ENCODE measurements at places on chromosomes 5 and 9.

DNA sequence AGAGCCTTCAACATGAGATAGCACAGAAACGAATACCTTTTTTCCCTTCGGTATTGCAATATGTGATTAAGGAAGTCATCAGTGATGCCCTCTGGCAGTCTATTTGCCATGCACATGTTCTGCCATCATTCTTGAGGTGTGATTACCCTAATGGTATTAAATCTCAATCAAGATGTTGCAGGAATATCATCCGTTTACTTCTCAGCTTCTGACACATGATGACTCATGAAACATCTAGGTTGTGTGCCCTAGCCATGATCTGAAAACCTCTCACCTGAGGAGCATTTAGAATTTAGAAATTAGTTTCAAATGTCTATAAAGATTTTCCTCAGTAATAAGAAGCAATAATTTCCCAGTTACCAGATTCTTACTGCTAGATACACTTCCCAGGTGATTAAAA is 209.1 kb downstream of the ADGRV1 start:
- DNase-seq = no peak

DNA sequence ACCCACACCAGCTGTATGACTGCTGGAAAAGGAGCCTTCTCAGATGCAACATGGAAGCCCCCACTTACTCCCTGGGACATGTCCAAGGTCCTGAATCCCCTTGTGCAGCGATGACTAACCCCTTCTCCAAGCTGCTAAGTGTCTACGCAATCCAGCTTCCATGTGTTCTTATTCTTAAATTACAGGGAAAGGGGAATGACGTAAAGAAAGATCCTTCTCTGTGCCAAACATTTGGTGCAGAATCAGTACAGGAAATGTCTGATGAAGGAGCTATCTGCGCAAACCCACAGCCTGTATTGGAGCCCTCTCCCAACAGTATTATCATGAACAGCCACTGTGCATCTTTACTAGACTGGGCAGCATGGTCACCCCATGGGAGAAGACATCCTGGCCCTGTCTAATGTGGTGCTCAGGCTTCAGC is 183.2 kb downstream of the FRMD3 start:
- DNase-seq = no peak

- no peak for DNase-seq
These were observed 20.7 kb downstream of the CEMIP2 start for GRCh38 chr9:71747576-71747975.

GRCh38 chr5:137306903-137307302 is 192.2 kb downstream of the SPOCK1 start:
- no peak for DNase-seq

DNA sequence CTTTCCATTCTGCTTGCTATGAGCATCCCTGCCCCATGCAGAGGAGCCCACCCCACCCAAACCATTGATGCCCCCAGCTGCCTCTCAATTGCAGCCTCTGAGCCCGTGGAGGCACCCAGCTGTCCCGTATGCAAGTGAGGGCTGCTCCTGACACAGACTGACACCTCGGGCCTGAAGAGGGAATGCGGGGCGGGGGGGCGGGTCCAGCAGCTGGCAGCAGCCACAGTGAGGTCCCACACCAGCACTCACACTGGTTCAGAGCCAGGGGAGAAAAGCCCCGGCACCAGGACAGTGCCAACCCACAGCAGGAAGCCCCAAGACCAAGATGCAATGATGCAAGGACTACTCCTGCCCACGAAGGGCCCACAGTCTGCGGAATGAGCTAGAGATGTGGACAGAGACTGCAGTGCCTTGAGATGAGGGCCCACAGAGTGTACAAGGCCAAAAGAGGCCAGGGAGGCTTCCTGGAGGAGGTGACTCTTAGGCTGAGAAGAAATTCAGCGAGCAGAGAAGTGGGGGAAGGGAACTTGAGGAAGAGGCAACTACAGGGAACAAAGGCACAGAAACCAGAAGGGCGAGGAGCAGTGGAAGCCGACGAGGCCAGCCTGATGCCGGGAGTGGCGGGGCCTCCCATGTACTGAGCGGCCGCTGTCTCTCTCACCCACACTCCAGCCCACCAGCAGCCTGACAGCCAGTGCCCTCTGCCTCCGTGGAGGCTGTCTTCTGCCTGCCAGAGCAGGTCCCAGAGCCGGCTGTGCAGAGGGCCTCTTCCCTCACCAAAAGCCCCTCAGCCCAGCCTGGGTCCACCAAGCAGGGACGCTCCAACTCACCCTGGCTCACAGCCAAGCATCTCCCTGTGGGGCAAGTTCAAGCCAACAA is 9.2 kb downstream of the EEIG1 start:
- DNase-seq = no peak

- no peak for DNase-seq
These were observed 226.5 kb upstream of the MAP3K1 start for GRCh38 chr5:56588636-56589480.

GRCh38 chr5:69494452-69494851 is 1.9 kb downstream of the OCLN start:
- DNase-seq = no peak

- DNase-seq = no peak
These were observed 69.4 kb downstream of the NPR3 start for GRCh38 chr5:32780508-32780919.

DNA sequence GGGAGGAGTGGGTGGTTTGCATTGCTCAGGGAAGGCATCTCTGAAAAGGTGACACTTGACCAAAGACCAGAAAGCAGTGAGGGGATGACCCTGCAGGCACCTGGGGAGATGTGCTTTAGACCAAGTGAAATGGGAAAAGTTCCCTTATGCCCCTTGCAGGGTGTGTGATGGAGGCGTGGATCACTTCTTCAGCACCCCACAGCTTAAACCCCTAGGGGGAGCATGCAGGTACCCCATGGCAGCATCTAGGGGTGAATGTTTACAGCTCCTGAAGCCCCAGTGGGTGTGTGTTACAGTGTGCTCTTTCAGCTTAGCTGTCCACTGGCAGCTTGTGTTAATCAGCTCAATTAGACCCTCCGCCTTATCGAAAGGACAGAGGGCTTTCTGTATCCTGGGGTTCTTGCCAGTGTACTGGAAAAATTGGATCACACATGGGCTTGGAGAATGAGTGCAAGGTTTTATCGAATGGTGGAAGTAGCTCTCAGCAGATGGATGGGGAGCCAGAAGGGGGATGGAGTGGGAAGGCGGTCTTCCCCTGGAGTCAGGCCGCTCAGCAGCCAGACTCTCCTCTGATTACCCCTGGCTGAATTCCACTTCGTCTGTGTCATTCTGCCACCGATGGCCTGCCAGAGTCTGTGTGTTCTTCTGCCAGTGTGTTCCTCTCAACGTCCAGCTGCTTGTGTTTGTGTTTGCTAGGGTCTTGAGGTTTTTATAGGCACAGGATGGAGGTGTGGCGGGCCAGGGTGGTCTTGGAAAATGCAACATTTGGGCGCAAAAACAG is 6.3 kb downstream of the BHMT2 start:
- no peak for DNase-seq

DNA sequence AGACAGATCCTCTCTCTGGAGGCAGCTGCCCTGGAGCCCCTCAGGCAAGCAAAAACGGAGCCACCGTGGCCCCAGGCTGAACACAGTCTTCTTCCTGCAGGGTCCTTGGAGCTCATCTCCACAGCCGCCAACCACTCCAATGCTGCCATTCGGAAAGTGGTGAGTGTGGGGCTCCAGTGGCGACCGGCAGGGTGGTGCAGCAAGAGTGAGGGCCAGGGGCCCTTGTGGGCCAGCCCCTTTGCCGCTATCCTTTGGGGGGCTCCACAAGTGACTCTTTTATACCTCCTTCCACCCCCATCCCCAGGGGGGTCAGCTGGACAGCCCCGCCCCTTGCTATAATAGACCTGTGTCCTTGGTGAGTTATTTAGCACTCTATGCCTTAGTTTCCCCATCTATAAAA is 47.4 kb upstream of the SUSD3 start:
- no peak for DNase-seq

DNA sequence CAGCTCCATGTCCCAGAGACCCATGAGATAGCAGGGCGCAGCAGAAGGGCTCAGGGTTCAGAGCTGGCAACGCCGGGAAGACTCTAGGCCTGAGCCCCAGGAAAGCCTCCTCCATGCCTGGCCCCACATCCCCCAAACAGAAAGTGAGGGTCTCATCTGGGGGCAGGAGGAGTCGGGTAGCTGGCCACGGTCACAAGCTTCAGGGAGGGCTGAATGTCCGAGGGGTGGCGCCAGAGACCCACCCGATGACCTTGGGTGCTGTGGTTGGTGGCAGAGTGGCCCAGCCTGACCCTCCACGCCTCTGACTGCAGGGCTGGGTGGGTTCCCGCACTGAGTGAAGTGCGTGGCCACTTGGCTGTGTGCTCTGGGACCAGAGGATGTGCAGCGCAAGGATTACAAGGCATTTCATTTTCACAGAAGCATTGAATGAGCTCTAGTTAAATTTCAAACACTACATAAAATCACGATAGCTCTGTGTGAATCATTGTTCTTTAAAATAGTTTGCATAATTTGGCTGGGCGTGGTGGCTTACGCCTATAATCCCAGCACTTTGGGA is 3.0 kb downstream of the C8G start:
- peak; percentile 32 for DNase-seq

- peak; percentile 51 for DNase-seq
These were observed 23.7 kb upstream of the TAS2R1 start for GRCh38 chr5:9653811-9654210.

GRCh38 chr5:31487506-31487905 is 44.4 kb downstream of the DROSHA start:
- DNase-seq = no peak

- peak; percentile 89 for DNase-seq
These were observed 20.3 kb downstream of the WHRN start for GRCh38 chr9:114484854-114485443.

- DNase-seq = no peak
These were observed 11.1 kb upstream of the LHFPL2 start for GRCh38 chr5:78659714-78660113.

DNA sequence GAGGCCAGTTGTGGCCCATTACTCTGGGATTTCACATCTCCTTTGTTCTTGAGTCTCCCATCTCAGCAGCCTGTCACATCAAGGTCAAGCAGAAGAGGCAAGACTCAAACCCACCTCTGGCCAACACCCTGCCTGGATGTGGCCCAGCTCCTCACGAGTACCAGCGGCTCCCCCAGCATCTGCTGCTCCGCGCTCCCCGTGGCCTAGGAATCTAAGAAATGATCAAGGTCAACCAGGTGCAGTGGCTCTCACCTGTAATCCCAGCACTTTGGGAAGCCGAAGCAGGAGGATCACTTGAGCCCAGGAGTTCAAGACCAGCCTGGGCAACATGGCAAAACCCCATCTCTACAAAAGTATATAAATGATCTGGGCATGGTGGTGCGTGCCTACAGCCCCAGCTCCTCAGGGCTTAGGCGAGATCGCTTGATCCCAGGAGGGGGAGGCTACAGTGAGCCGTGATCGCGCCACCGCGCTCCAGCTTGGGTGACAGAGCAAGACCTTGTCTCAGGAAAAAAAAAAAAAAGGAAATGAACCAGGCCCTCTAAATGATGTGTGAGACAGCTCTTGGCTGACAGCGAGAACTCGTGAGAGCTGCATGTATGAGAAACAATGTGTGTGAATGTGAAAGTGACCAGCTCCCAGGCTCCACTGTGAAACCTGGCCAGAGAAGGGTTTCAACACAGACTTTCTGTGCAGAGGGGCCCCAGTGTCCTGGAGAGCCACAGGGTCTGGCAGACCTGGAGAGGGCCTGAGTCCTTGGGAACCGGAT is 61.6 kb upstream of the ANGPTL2 start:
- no peak for DNase-seq

GRCh38 chr5:82494942-82495341 is 216.8 kb upstream of the RPS23 start:
- DNase-seq = peak; percentile 6

DNA sequence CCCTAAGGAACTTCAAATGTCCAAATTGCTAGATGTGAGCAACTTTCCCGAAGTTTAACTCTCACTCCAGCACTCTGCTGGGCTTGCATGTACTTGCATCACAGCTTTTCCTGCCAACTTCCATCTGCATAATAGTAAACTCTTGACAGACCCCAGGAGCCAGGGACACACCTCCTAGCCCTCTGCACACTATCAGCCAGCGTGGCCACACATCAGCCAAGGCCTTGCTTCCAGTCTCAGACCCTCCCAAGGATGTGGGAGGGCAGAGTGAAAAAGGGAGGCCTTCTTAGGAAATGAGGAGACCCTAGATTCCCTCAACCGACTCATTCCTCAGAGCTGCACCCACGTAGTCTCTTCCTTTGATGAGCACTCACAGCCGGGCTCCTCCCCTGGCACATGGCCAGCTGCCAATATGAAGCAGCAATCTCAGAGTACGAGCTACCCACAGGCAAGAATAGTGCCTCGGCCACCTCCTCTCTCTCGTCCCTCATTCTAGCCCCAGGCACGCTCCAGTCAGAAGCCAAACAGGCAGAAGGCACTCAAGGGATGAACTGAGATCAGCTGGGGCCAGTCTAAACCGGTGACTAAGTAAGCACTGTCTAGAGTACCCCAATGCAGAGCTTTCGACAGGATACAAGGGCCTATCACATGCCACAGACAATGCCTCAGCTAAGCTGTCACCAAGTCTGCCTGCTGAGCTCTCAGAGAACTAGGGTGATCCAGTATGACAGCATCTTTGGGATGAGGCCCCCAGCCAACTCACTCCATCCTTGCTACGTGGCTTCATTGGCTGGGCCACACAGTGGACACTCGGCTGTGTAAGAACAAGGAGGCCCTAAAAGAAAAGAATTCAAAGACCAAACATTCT is 2.3 kb downstream of the P4HA2 start:
- peak; percentile 88 for DNase-seq

GRCh38 chr9:79974806-79975422 is 403.1 kb downstream of the TLE4 start:
- no peak for DNase-seq

GRCh38 chr9:5569409-5569808 is 59.1 kb downstream of the PDCD1LG2 start:
- DNase-seq = no peak

DNA sequence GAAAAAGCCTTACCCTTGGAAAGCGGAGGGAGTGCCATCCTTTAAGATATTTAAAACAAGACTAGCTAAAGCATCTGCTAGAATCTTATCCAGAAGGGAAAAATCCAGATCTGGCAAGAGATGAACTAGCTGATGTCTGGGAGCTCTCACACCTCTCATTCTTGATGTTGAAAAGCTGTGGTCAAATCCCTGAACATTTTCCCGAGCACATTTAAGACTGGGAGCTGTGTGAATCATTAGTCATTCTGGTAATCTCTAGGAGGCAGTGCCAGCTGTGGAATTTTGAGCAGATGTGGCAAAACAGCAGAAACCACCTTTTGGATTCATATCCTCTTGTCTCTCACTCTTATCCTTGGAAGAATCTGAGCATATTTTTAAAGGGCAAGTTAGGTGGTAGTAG is 218.0 kb downstream of the MAN2A1 start:
- peak; percentile 64 for DNase-seq

DNA sequence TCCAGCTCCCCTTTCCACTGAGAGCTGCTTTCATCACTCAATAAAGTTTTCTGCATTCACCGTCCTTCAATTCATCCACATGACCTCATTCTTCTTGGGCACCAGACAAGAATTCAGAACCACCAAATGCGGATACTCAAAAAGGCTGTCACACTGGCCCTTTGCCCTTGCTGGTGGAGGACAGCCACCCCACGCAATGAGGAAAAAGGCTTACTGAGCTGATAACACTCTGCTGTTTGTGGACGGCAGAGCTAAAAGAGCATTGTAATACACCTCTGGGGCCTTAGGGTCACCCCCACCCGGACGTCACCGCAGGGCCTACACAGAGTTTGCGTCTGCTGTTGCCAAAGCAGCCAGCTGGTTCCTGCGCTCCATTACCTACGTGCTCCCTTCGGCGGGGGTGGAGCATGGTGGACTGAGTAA is 51.2 kb upstream of the ZNF608 start:
- no peak for DNase-seq

Measured in foreskin keratinocyte (primary cell).